ENCODE measurements at places on chromosomes 4 and X. TPM values are rescaled to one million over a fixed set of nuclear protein-coding genes. Genes with fewer than 3 reads are reported as not detected.

The CLGN gene
- total RNA-seq = 58.2 TPM

The PPP2R2C gene
- total RNA-seq = 4.8 TPM

The SUPT20HL1 gene
- not detected for total RNA-seq

The MOB1B gene
- total RNA-seq = 16.0 TPM

The TNMD gene
- total RNA-seq = 0.77 TPM

The SOX3 gene
- total RNA-seq = not detected

The SMR3B gene
- total RNA-seq = not detected

The MOSPD2 gene
- total RNA-seq = 9.0 TPM

The PABPC1L2B gene
- total RNA-seq = not detected

- DNase-seq = no peak
Observed at GRCh38 chr4:150178161-150178560, 99.9 kb downstream of the DCLK2 start.

DNA sequence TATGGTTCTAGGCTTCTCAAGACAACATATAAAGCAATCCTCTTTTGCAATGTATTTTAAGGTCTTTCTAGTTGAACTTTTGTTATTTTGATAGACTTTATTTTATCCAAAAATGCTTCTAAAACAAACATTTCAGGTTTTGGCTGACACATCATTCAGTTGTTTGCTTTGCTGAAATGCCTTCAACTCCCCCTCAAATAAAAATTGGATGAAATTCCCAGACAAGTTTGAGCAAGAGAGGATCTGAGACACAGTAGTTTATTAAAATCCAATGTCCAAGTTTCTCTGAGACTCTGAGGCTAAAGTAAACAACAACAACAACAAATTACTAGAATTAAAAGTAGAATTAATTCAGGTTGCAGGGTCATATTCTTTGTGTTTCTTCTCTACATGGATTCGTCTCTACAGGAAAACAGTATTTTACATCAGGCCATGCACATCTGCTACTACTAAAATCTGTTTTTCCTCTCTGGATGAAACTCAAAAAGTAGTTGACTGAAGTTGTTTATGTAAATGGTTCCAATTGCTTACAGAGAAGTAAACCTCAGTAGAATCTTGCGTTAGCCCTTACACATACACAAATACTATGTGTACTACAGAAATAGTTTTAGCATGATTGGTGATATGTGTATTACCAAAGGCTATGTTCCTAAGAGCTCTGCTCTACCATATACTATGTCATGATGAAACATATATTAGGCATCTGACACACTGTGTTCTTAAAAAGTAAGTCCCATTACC lies 64.9 kb downstream of the PRSS12 start:
- DNase-seq = no peak

GRCh38 chr4:7668826-7669225 lies 234.1 kb upstream of the PSAPL1 start:
- no peak for DNase-seq

- peak; percentile 29 for DNase-seq
Observed at GRCh38 chrX:9562851-9563250, 98.0 kb downstream of the TBL1X start.

DNA sequence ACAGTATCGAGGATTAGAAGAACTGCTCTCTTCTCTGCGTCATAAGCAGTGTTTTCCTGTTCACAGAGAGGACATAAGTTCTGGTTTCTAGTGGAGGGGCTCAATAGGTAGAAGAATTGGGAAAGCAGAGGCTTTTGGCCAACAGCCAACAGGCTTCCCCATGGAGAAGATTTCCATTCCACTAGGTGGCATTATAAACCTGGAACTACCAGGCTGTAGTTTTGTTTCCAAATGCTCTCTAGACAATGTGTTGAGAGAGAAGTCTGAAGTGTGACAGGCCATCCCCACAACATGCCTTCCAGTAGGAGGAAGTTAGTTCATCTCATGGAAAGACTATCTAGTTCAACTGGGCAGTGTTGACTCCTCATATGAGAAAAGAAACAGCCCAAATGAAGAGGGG lies 63.8 kb upstream of the ANXA10 start:
- DNase-seq = no peak

GRCh38 chr4:185238750-185239149 lies 29.4 kb downstream of the SNX25 start:
- no peak for DNase-seq

- DNase-seq = no peak
Observed at GRCh38 chrX:4710618-4711433, 997.4 kb upstream of the PRKX start.

- no peak for DNase-seq
Observed at GRCh38 chrX:22063284-22063683, 31.2 kb downstream of the PHEX start.

DNA sequence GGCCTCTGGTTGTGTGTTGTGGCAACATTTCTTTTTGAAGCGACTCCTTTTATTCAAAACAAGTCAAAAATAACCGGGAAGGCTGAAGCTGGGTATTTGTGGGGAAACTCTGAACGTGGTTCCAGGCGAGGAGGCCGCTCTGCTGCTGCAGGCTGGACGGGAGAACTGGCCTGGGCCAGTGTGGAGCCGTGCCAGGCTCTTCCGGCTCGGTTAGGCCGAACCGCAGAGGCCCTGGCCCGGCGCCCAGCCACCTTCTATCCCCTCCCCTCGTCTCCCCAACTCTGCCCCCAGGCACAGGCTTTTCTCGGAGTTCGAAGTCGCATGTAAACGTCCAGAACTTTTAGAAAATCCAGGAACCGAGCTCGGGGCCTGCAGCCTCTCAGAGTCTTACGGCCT lies 2.4 kb upstream of the BCOR start:
- no peak for DNase-seq
